ENCODE measurements at places on chromosomes 2 and 18.
A peak's percentile ranks its signal among the peaks of the same experiment; 100 is the strongest.

- no peak for DNase-seq
Measured at GRCh38 chr2:138335036-138335435, 166.5 kb upstream of the SPOPL start.

- DNase-seq = peak; percentile 7
Measured at GRCh38 chr18:2306606-2307005, 264.7 kb downstream of the METTL4 start.

DNA sequence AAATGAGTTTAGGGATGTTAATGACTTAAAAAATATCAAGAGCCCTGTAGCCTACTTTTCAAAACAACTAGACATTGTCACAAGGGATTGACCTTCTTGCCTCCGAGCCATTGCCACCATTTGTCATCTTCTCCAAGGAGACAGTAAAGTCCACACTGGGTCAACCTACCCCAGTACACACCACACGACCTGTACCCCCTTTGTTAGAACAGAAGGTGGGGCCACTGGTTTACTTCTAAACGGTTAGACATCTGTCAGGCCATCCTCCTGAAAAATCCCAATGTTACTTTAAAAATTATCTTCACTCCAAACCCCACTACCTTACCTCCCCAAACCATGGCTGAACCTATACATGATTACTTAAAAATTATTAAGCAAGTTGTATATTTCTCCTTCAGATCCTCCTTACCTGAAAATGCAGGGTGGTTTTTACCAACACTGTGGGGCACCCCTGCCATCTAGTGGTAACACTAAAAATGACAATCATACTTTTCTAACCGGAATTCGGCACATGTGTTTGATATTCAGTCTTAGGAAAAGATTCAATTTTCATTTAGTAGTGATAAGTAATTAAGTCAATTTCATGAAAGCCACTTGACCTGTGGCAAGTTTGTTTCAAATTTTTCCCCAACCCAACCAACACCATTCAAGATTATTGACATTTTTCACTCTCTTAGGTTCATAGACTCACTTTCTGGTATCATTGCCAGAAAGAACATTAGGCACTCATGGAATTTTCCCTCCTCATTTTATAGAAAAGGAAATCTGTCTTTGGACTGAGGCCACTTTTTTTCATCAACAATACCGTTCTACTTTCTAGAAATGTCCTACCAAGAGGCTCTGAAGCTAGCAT, 265.3 kb upstream of the PKDCC start:
- peak; percentile 25 for DNase-seq

GRCh38 chr18:33560686-33561370, 17.2 kb upstream of the ASXL3 start:
- peak; percentile 34 for DNase-seq

Data from AG10803 (cell line).